Muscle of arm (tissue), 14 donors: ENCODE measurements at places on chromosomes 16 and 17. TPM values are rescaled to one million over a fixed set of nuclear protein-coding genes. Genes with fewer than 3 reads are reported as not detected.

CACNA1H gene
- 26.9 TPM for polyA plus RNA-seq

KLHL36 gene
- 12.8 TPM for polyA plus RNA-seq

IL17C gene
- polyA plus RNA-seq: not detected

RFWD3 gene
- polyA plus RNA-seq: not detected

USP43 gene
- not detected for polyA plus RNA-seq

GAST gene
- not detected for polyA plus RNA-seq

- DNase-seq: no peak
Measured at GRCh38 chr16:6955303-6955702, 377.3 kb upstream of the RBFOX1 start.

GRCh38 chr16:67040906-67041305 is 12.0 kb downstream of the CBFB start:
- no peak for DNase-seq

DNA sequence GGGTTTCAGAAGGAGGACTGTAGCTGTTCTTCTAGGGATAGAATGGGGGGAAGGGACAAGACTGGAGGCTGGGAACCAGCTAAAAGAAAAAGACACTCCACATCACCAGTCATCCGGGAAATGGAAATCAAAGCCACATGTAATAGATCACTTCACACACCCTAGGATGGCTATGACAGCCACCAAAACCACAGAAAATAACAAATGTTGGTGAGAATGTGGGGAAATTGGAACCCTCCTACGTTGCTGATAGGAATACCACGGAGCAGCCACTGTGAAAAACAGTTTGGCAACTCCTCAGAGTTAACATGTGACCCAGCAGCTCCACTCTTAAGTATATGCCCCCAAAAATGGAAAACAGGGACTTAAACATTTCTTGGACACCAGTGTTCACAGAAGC is 2.3 kb downstream of the TLE7 start:
- no peak for DNase-seq

DNA sequence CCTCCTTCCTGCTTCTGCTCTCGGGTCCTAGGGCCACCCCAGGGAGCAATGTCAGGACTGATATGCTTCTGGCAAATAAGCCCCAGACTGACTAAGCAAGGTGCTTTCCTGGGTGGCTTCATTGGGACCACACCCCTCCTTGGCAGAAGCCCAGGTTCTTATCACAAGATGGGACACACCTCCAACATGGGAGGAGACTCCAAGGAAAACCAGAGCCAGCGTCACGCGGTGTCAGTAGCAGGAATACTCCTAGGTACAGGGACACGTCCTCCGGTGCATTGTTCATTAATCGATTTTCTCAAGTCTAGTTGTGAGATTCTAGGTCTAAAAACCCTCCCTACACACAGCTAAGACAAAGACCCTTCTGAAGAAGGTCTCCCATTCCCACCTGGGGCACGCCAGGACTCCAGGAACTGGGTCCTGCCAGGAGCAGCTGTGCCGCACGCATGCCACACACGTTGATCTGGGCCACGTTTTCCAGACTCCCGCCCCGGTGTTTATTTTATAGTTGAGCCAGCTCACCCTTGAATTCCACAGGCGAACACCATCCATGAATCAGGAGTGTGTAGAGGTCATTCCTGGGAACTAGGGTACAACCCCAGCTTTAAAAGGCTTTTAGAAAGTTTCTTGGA is 30.8 kb downstream of the FA2H start:
- no peak for DNase-seq

GRCh38 chr17:17849845-17850373 is 13.1 kb upstream of the SREBF1 start:
- DNase-seq: no peak

DNA sequence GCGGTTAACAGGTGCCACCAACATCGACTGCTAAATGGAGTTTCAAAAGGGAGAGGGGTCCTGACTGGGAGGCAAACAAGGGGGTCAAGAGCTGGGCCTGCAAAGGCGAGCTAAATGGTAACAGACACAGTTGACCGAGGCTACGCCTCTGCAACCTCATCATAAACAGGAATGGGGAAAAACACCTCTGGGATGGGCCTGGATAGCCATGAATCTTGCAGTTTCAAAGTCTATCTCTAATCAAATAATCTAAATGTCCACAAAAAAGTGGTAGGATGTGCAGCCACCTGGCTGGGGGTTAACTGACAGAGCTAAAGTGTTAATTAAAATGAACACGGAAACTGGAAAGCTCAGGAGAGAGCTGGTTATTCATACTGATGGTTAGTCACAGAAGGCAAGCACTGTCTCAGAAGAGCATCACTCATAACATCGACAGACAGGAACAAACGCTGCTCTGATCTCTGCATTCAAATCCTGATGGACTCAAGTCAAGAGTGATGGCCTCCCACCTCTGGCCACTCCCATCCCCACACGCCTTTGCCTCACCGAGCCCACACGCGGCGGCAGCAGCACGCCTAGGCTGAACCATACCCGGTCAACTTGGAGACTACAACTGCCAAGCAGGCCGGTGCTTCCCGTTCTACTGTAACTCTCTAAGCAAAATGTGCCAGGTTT is 56.3 kb downstream of the CREBBP start:
- DNase-seq: no peak

GRCh38 chr17:12438212-12438611 is 227.5 kb upstream of the MYOCD start:
- DNase-seq: no peak

GRCh38 chr16:55411231-55411630 is 67.8 kb upstream of the MMP2 start:
- no peak for DNase-seq

DNA sequence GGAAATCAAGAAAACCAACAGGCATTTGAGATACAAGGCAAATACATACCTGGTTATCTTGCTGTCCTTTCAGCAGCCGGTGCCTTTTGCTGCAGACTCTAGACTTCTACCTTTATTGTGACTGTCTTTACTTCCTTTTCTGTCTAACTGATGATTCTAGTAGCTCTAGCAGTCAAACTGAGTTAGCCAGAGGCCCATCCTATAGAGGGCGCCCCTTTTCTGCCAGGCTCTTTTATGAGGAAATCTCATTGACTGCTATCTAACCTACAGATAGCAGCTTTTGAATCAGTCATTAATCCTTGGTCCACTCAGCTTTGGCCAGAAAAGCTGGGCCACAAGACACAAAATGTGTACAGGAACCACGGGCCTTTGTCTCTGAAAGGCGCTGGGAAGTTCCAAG is 87.5 kb upstream of the WSB1 start:
- no peak for DNase-seq

DNA sequence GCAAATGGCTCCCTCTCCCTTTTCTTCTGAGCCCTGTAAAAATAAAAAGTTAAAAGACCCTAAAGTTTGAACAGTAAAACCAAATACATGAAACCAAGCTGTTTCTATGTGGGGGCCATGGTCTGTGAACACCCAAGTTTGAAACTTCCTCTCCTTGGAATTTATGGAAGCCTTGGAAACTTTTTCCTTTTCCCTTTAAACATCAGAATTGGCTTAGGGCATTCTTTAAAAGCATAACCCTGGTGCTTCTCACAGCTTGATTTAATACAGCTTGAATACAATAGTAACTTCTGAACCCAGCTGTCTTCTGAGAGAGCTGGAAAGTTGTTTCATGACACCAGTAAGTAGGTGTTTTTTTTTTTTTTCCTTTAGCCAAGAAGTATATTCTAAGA is 26.5 kb downstream of the NKD1 start:
- no peak for DNase-seq

DNA sequence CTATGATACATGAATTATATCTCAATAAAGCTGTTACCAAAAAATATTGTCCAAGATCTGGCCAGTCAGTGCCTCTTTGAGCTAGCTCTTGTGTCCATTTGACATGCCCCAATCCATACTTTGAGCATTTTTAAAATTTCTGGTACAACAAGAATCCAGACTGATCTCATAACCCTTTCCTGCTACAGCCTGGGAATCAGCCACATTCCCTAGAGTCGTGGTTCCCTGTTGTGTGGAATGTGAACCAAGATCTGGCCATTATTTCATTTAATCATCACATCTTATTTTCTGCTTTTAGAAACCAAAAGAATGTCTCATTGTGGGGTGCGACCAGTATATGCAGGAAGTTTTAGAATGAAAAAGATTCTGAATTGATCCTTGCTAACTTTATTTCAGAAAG is 34.3 kb upstream of the RPRML start:
- DNase-seq: no peak

GRCh38 chr17:69093279-69093789 is 32.6 kb upstream of the ABCA9 start:
- no peak for DNase-seq

DNA sequence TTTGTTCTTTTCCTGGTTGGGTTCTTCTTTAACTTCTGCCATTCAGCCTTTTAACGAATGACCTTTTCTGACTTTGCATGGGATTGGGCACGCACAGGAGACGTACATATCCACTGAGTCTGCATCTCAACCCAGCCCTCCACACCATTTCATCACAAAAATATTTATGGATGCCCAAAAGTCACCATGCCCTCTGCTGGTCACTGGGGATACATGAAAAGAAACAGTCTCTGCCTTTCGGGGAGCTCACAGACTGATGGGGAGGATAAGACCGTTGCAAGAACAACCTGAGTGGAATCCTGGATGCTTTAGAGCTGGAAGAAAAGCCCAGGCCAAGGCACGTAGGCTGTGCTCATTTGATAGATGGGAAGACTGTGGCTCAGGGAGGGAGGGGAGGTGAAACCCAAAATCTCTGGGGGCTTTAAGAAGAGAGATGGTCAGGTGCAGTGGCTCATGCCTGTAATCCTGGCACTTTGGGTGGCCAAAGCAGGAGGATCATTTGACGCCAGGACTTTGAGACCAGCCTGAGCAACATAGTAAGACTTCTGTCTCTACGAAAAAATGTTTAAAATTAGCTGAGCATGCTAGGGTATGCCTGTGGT is 7.9 kb upstream of the MT2A start:
- peak; percentile 13 for DNase-seq

DNA sequence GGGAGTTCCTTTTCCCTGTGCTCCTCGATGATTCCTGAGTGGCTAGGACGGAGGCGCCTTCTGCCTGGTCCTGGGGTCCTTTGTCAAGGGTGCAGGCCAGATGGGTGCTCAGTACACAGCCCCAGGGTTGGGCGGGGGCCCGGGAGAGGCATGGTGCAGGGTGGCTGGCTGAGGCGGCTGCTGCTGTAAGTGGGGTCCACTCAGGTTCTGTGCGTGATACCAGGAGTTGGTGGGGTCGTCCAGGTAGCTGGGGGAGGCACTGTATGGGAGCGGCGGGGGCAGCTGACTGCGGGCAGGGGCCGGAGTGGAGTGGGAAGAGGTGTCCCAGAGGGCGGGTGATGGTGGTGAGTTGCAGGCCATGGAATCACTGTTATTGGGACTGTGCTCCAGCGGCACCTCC is 3.6 kb downstream of the DLX3 start:
- no peak for DNase-seq

- DNase-seq: no peak
Measured at GRCh38 chr16:65497571-65497970, 375.7 kb upstream of the CDH11 start.

DNA sequence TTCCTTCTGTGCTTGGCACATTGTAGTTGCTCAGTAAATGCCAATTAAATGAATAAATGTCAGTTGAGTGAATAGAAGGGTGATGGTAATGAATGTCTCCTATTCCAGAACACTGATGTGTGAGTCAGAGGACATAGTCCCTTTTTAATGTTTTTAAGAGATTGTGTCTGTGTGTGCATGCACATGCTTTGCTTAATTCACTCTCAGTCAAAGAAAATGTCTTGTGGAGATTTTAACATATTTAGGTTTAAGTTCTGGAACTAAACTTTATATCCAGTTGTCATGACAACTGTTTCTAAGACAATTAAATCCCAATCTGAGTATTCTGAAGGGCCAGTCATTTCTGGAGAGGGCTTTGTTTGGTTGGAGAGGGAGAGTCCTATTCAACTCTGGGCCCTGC is 255.3 kb upstream of the CDH11 start:
- DNase-seq: no peak

- no peak for DNase-seq
Measured at GRCh38 chr17:69761767-69762321, 313.2 kb upstream of the KCNJ16 start.

GRCh38 chr16:67773099-67773498 is 33.3 kb downstream of the RANBP10 start:
- no peak for DNase-seq

GRCh38 chr16:12300490-12300889 is 324.0 kb downstream of the SNX29 start:
- DNase-seq: no peak

DNA sequence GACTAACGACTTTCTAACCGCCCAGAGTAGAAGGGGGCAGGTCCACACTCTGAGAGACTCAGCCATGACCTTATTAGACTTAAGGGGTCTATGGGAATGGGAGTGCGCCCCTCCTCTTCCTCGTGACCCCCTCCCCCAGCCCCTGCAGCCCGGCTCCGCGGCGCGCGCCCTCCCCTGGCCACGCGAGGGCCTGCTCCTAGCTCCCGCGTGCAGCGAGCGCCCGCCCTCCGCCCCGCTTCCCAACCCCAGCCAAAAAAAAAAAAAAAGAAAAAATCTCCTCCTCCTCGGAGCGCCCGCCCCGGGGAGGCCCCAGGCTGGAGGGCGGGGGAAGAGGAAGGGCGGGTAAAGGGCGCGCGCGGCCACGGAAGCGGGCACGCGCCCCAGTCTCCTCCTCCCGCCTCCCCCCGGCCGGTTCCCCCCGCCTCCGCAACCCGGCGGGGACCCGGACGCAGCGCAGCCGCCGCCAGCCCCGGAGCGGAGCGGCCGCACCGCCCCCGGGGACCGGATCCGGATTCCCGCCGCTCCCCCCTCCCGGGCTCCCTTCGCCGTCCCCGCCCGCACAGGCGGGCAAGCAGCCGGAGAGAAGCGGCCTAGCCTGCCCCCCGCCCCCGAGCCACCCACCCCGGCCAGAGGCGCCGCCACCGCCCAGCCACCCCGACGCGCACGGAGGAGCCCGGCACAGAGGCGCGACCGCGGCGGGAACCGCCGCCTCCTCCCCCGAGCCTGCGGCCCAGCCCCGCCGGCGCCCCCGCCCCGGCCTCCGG is 949 bp downstream of the UBTF start:
- peak; percentile 93 for DNase-seq

DNA sequence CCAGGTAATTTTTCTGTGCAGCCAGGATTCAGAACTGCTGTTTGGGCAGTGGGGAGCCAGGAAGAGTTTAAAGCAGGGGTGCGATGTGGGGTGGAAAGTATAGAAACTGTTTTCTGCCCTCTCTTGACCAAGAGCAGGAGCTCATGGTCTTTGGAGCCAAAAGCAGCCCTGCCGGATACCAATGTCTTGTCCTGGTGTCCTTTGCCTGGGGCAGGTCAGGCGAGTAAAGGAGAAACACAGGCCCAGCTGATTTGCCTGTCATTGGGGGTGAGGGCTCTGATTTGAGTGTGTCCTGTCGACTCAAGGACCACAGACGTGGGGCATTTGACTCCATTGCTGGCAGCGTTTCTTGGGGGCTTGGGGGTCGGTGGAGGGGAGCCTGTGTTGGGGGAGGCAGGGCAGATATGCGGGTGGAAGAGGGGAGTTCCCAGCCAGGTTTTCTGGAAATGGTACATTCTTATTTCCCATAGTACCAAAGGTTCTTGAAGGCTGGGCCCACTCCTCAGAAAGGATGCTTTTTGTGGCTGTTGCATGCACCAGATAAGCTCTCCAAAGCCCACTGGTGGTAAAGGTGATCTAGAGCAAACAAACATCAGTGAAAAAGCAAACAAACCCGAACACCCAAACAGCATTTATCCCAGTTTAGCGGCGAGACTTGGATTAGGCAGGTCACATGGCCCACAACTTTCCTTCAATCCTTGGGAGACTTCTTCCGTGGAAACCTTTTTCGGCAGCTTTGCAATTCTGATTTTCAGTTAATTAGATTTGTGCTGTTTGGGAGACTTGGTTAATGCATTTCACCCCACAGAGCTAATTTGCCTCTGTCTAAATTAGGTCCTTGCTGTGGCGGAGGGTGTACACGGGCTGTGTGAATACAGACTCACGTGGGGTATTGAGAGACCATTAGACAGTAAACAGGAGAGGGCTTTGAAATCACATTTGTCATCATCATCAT is 59.0 kb downstream of the MSI2 start:
- no peak for DNase-seq
